Ascending aorta (tissue), 2 donors: ENCODE measurements at places on chromosomes 1 and 21. TPM values are rescaled to one million over a fixed set of nuclear protein-coding genes. Genes with fewer than 3 reads are reported as not detected.

DNA sequence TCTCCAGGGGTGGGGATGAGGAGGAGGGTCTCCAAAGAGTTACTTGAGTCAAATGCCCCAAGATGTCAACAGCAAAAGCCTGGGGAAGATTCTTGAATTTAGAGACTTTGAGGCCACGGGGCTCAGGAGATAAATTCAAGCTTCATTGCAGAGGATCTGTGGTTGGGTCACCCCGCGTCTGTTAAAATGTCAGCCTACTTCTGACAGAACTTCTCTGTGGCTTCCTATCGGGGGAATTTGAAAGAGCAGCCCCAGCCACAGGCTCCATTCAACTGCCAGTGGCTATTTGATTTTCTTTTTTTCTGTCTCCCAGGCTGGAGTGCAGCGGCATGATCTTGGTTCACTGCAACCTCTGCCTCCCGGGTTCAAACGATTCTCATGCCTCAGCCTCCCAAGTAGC is 62.5 kb upstream of the EFHD2 start:
- no peak for DNase-seq

DNA sequence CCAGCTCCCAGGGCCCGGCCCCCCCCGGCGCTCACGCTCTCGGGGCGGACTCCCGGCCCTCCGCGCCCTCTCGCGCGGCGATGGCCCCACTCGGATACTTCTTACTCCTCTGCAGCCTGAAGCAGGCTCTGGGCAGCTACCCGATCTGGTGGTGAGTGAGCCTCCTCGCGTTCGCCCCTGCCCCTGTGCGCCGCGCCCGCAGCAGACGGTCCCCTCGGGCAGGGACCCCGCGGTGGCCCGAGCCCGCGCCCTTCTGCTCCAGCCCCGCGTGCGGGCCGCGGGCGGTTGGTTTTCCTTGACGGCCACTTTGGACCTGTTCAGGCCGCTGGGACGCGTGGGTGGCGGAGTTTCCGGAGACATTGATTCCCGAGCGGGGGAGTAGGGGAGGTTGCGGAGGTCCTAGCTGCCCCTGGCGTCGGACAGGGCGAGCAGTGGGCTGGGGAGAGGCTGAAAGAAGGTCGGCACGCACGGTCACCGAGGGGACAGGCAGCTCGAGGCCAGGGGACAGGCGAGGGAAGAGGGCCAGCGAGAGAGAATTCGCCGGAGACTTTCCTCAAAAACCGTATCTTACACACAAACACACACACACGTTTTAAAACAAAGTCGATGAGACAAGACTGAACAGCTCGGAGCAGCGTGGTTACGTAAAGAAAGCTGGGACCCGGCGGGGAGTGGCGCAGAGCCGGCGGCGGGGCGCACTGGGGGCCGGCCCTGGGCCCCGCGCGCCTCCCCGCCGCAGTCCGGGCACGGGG is 427 bp downstream of the WNT3A start:
- peak; percentile 44 for DNase-seq

DNA sequence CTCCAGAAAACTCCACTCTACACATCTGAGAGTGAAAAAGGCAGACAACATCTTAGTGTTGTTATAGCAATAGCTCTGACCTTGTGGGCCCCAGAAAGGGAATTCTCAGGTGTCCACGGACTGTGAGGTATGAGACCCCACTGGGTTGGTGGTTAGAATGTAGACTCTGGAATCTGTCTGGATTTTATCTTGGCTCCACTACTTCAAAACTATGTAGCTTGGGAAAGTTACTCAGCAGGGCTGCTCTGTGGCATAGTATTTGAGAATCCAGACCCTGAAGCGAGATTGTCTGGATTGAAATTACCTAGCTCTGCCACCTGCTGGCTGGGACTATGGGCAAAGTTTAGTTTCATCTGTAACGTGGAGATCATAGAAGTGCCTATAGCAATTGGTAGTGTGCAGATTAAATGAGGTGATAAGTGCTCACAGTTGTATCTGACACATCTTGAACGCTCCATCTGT is 25.8 kb downstream of the PRDM2 start:
- DNase-seq = no peak

- no peak for DNase-seq
Measured at GRCh38 chr1:82371844-82372498, 571.2 kb downstream of the ADGRL2 start.

DNA sequence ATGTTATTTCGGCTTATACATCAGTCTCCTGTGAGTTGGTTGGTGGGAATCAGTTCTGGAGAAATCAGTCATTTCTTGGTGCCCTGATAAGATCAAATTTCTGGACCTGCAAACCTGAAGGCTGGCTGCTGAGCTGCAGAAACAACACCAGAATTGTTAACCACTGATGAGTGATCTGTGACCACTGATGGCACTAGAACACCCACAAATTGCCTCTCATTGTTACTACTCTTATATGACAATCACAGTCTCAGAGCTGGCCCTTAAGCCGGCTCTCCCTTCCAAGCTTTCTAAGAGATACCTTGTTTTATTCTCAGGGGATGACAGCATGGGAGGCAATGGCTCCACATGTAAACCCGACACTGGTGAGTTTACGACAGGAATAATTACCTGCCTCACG is 1.9 kb downstream of the C1orf162 start:
- no peak for DNase-seq

DNA sequence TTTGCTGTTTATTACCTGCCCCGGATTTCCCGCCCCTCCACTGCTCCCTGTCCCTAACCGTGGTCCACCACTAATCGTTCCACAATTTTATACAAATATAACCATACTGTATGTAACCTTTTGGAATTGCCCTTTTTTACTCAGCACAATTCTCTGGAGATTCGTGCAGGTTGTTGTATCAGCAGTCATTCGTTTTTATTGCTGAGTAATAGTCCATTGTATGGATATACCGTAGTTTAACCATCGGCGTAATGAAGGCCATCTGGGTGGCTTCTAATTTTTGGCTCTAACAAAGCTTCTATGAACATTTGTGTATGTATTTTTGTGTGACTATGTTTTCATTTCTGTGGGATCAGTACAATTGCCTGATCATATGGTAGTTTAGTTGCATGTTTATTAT is 50.0 kb downstream of the UCK2 start:
- DNase-seq = no peak

- DNase-seq = no peak
Measured at GRCh38 chr1:16438924-16439323, 1.6 kb upstream of the NECAP2 start.

GRCh38 chr1:160905617-160905989 is 20.6 kb upstream of the ITLN1 start:
- no peak for DNase-seq

DNA sequence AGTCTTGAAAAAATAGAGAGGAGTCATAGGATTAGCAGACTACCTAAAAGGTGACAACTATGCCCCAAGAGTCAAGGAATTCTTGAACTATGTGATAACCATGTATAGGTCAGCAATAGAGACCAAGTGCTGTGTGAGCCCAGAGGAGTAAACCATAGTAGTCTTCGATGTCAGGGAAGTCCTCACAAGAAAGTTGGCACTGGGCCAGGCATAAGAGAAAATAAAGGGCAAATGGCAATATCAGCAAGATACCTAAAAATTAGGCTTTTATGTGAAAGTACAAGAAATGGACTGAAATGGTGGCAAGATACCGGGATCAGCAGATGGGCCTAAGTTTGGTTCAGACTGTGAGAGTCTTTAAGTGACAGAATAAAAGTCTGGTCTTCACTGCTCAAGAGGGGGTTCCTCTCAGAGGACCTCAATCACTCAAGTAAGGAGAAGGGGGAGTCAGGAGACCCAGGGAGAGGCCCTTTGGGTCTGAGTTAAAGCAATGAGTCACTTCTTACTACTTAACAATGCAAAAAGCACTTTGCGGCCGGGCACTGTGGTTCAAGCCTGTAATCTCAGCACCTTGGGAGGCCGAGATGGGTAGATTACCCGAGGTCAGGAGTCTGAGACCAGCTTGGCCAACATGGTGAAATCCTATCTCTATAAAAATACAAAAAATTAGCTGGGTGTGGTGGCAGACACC is 95.0 kb downstream of the TEX35 start:
- DNase-seq = no peak

- DNase-seq = no peak
Measured at GRCh38 chr1:59737638-59738037, 77.1 kb upstream of the HOOK1 start.

DNA sequence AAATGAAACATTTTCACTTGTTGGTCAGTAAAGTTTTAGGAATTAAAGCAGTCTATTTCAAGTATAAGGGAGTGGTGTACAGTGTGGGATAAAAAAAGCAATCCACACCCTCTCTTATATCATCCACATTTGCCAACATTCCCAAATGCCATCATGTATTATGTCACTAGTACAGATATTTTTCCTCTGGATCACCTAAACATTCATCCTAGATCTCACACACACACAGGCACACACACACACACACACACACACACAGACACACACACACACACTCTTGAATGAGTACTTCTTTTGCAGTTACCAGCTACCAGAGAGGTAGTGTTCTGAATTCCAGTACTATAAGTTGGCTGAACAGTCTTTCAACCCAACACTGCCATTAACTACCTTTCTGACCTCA is 1369.1 kb upstream of the ADGRL4 start:
- DNase-seq = no peak

GRCh38 chr21:34336245-34336644 is 27.6 kb upstream of the KCNE2 start:
- DNase-seq = no peak

- DNase-seq = no peak
Measured at GRCh38 chr1:185767508-185768120, 33.4 kb downstream of the HMCN1 start.

- DNase-seq = no peak
Measured at GRCh38 chr1:179968284-179968993, 13.8 kb downstream of the CEP350 start.

DNA sequence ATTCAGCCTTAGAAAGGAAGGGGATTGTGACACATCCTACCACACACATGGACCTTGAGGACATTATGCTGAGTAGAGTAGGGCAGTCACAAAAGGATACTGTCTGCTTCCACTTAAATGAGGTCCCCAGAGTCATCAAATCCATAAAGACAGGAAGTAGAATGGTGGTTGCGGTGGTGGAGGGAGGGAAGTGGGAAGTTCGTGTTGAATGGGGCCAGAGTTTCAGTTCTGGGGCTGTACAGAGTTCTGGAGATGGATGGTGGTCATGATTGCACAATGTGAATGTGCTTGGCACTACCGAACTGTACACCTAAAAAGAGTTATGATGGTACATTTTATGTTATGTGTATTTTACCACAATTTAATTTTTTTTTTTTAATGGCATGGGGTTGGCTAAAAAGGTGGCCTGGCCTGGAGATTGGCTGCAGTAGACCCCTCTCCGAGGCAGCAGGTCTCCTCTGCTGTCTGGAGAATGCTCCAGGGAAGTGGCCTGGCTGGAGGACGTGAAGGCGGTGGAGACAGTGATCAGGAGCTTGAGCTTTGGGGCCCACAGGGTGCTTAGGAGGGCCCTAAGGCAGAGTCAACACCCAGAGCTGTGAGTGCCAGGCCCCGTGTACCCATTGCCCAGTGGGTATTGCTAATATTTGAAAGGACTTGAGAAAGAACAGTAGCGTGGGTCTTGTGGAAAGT is 30.4 kb downstream of the IFNGR2 start:
- no peak for DNase-seq

- no peak for DNase-seq
Measured at GRCh38 chr1:108708691-108709660, 3.7 kb upstream of the FNDC7 start.

GRCh38 chr1:41712081-41712480 is 206.6 kb downstream of the HIVEP3 start:
- no peak for DNase-seq

GRCh38 chr21:32520875-32521735 is 64.2 kb downstream of the TCP10L start:
- no peak for DNase-seq

DNA sequence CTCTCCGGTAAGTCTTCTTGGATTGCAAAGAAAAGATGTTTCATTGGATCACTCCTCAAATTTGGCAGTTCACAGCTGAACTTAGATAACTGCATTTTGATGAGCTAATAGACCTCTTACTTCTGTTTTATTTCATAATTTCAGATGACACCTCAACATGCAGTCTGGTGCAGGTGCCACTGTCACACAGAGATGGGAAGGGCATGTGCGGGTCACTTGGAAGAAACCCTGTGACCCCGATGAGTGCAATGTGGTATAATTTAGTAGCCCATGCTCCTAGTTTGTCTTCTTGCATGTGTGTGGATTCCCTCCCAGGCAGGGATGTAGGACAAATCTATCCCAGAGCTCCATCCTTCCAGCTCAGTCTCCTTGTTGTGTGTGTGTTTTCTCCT is 481 bp upstream of the SLAMF1 start:
- no peak for DNase-seq

DNA sequence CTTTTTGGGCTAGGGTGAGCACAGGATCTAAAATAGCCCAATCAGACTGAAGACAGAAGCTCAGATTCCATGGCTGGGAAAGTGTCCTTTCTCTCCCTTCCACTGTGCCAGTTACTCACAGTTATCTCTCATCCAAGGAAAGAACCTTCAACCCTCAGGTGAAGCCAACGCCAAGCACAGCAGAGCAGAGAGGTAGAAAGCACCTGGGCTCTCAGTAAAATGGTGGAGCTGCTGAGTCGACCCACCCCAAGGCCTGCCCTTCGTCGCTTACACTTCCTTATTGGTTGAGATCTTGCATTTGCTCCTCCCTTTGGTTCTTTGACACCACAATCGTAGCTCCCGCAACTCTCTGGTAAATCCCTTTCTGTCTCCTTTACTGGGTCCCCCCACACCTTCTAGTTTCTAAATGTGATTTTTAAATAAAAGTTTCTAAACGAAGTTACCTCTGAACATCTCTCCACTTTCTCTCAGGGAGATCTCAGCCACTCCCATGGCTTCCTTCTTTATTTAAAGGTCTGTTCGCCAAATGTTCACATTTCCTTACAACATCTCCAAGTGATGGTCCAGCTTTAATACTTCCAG is 27.5 kb upstream of the SLC30A1 start:
- no peak for DNase-seq

DNA sequence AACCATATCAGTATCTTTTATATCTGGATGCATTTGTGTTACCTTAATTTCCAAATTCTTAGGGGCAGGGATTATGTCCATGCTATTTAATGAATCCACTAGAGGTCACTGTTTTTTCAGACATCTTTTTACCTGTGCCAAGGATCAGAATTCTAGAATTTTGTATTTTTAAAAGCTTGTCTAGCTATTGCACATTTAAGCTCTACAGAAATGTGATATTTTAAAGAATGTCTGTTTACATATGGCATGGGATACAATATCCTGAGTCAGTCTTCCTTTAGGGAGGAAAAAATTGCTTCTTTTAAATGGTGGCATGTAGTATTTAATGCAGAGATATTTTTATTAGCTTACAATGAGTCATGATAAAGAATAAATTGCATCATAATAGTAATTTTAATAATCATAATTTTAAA is 11.3 kb downstream of the RPAP2 start:
- DNase-seq = no peak

GRCh38 chr1:36212782-36213181 is 11.5 kb upstream of the THRAP3 start:
- no peak for DNase-seq

The ACTN2 gene
- 10.5 TPM for total RNA-seq

The ANKRD65 gene
- 12.5 TPM for total RNA-seq

The AHCTF1 gene
- 16.5 TPM for total RNA-seq

The KRTAP19-1 gene
- total RNA-seq = not detected

The SERPINC1 gene
- 3.7 TPM for total RNA-seq

The S100B gene
- 0.53 TPM for total RNA-seq

The LRRN2 gene
- 6.5 TPM for total RNA-seq

The ACTL8 gene
- total RNA-seq = not detected

The TIE1 gene
- 120 TPM for total RNA-seq

The ADAMTS4 gene
- total RNA-seq = 109 TPM

The SLC37A1 gene
- total RNA-seq = 8.7 TPM

The OR2T11 gene
- total RNA-seq = 2.8 TPM

The BSND gene
- not detected for total RNA-seq

The HSPA6 gene
- total RNA-seq = 1.9 TPM

The ASCL5 gene
- not detected for total RNA-seq
